Esophagus squamous epithelium (tissue), 5 donors: ENCODE measurements at places on chromosomes 16 and 17.

- no peak for DNase-seq
Measured at GRCh38 chr17:35879773-35880654, at the start of gene CCL5. Gene CCL5 (minus strand): TSS chr17:35880360.

DNA sequence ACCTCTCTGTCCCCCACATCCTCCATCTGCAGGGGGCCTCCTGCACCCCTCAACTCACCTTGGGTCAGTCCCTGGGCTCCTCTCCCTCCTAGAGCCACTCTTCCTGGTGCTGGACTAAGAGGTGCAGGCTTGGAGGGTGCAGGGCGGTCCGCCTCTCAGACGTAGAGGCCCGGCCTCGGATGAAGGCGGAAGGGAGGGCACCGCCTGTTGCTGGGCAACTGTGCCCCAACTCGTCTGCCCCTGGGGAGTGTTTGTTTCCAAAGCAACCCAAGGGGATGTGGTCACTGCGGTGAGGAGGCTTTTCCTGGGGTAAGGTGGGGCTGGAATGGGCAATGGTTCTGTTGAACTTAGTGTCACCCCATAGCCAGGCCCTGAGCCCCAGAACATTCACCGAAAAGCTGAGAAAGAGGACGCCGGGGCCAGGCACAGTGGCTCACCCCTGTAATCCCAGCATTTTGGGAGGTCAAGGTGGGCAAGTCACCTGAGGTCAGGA is at the start of gene C16orf54:
Gene C16orf54 (minus strand): TSS at position 138 of the 493 bp plus-strand sequence. CDS start 1,039 bp downstream, outside the sequence.
- peak; percentile 51 for DNase-seq

DNA sequence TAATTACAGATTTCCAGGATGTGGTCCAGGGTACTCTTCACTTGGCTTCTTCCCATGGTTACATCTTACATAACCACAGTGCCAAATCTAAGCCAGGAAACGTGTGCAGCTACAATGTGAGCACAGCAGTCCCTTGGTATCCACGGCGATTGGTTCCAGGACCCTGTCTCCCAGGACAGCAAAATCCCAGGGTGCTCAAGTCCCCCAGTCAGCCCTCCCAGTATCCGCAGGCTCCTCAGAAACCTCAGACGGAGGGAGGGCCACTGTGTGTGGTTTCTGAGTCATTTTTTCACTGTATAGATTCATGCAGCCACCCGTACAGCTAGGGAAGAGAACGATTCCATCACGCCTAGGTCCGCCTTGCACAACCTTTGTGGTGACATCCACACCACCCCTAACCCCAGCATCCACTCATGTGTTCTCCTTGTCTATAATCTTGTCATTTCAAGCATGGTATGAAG is 11.1 kb upstream of the ATP2C2 start:
- DNase-seq, result no peak

- no peak for DNase-seq
Measured at GRCh38 chr17:43576563-43577229, 30.6 kb upstream of the ETV4 start.
